ENCODE measurements at places on chromosomes 16 and 17.
A peak's percentile ranks its signal among the peaks of the same experiment; 100 is the strongest.

GRCh38 chr17:81020767-81021497, 14.0 kb upstream of the BAIAP2 start:
- DNase-seq, result no peak

DNA sequence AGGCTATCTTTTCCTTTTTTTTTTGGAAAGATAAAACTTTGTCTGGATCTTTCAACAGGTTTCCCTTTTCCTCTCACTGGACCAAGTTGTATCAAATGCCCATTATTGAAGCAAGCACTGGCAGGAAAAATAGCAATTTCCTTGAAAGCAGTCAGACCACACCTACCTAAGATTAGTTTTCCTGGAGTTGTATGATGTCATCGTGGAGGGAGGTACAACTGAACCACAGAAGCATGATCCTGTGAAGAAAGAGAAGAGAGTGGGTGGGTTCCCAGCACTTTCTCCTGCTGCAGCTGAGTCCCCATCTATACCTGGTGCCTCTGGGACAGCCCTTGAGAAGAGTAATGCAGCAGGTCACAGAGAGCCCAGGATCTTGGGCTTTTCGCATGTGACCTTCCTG, 63.6 kb upstream of the ERCC4 start:
- no peak for DNase-seq

- DNase-seq, result no peak
Measured at GRCh38 chr16:58338205-58338604, 43.4 kb upstream of the PRSS54 start.

- DNase-seq, result no peak
Measured at GRCh38 chr16:86874141-86874540, 295.8 kb downstream of the FOXL1 start.

- no peak for DNase-seq
Measured at GRCh38 chr17:33602981-33603380, 309.9 kb upstream of the ASIC2 start.

DNA sequence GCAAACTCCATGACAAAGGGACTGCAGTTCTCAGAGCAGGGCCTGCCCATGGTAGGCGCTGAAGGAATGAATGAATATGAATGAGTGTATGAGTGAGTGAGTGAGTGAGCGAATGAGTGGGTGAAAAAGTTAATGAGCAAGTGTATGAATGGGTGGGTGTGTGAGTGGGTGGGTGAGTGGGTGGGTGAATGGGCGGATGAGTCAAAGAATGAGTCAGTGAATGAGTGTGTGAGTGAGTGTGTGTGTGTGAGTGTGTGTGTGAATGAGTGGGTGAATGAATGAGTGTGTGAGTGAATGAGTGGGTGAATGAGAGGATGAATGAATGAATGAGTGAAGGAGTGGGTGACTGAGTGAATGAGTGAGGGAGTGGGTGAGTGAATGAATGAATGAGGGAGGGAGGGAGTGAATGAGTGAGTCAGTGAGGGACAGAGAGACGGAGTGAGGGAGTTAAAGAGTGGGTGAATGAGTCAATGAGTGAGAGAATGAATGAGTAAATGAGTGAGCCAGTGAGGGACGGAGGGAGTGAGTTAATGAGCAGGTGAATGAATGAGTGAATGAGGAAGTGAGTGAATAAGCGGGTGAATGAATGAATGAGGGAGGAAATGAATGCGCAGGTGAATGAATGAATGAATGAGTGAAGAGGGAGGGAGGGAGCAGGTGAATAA, 11.1 kb upstream of the CHMP6 start:
- DNase-seq, result peak; percentile 52

GRCh38 chr17:75587675-75588595, at the start of gene MYO15B:
Gene MYO15B (plus strand): TSS chr17:75587800. CDS start chr17:75588058, 258 bp downstream.
- peak; percentile 19 for DNase-seq

GRCh38 chr17:38435795-38436194, 7.5 kb downstream of the ARHGAP23 start:
- DNase-seq, result no peak

GRCh38 chr16:3112058-3112880, at the start of gene ZNF205:
Gene ZNF205 (plus strand): TSS chr16:3112586. CDS start chr16:3113431, 845 bp downstream.
- no peak for DNase-seq

- no peak for DNase-seq
Measured at GRCh38 chr17:57701124-57701523, 44.0 kb downstream of the CCDC182 start.

DNA sequence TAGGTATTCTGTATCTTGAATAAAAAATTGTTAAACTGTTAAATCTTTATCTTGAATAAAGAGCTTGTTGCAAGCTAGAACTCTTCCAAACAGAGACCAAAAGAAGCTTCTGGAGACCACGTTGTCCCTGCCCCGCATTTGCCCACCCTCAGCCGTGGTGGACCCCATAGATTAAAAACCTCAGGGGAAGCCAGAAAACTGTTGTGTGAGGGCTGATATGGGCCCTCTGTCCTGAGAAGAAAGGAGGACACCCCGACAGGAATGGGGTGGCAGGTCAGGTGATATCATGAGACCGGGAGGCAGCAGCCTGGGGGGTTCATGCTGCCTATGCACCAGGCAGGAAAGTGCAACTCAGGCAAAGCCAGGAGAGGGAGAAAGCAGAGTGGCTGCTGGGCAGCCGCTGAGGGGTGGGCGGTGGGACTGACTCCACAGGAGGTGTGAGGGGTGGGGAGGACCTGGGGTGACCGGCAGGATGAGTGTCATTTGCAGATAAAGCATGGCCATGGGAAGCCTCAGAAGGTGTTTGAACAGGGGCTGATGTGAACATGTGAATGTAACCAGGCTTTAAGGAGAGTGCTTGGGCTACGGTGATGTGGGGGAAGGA, 147.8 kb downstream of the IRF8 start:
- no peak for DNase-seq

- no peak for DNase-seq
Measured at GRCh38 chr16:9399573-9399972, 308.1 kb downstream of the HAPSTR1 start.

DNA sequence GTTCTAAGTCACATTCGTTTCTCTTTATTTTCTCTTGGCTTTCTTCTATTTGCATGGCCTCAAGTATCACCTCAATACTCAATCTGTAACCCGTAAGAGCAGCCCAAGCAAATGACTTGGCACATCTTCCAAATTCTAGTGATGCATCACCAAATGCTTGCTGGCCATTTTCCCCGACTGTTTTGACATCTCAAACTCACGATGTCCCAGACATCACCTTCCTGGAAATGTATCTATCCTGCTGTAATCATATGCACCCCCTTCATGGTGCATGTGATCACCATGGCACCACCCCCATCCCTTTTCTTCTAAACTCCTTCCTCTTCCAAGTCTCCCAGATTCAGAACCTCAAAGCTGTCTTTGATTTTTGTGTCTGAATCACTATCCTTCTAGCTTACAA, 24.0 kb upstream of the ABCA5 start:
- no peak for DNase-seq

DNA sequence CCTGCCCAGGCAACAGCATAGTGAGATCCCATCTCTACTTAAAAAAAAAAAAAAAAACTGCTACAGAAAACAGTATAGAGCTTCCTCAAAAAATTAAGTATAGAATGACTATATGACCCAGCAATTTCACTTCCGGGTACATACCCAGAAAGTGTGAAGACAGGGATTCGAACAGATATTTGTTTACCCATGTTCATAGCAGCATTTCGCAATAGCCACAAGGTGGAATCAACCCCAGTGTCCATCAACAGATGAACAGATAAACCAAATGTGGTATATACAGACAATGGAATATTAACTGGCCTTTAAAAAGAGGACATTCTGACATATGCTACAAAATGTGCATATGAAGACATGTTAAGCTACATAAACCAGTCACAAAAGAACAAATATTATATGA, 95.5 kb downstream of the CHD9NB start:
- no peak for DNase-seq

GRCh38 chr17:59289981-59290301, 41.5 kb upstream of the YPEL2 start:
- no peak for DNase-seq

GRCh38 chr17:1275205-1275961, 4.1 kb upstream of the TRARG1 start:
- no peak for DNase-seq

DNA sequence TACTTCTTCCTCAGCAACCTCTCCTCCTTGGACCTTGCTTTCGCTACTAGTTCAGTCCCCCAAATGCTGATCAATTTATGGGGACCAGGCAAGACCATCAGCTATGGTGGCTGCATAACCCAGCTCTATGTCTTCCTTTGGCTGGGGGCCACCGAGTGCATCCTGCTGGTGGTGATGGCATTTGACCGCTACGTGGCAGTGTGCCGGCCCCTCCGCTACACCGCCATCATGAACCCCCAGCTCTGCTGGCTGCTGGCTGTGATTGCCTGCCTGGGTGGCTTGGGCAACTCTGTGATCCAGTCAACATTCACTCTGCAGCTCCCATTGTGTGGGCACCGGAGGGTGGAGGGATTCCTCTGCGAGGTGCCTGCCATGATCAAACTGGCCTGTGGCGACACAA, 429 bp downstream of the OR2C1 start:
- no peak for DNase-seq

DNA sequence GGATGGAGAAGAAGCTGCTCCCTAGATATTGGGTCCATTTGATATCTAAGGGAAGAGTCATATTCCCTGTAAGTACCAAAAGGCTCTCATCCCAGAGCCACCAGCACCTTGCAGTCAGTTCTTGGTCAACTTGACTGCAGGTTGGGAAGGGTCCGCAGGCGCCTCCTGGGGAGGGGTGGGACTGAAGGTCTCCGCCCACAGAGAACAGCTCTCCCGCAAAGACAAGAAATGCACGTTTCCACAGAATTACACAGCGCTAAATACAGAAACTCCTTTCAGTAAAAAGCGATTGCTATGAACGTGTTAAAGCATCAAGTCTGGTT, 864 bp upstream of the CTCF start:
- no peak for DNase-seq

GRCh38 chr17:72421128-72422092, 300.6 kb downstream of the SOX9 start:
- no peak for DNase-seq

DNA sequence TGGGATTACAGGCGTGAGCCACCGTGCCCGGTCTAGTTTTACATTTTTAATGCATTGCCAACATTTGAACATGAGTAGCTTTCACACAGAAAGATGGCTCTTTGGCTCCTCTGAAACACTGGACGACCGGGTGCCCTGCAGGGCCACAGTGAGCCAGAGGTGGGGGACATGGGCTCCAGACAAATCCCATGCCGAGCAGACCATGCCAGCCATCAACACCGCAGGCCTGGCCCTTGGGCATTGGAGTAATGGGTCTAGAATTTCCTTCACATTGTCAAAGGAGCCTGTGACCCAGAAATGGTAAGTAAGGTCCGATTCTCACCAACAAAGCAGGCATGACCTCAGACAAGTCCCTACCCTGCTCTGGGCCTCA, 21.4 kb upstream of the MPRIP start:
- DNase-seq, result no peak

DNA sequence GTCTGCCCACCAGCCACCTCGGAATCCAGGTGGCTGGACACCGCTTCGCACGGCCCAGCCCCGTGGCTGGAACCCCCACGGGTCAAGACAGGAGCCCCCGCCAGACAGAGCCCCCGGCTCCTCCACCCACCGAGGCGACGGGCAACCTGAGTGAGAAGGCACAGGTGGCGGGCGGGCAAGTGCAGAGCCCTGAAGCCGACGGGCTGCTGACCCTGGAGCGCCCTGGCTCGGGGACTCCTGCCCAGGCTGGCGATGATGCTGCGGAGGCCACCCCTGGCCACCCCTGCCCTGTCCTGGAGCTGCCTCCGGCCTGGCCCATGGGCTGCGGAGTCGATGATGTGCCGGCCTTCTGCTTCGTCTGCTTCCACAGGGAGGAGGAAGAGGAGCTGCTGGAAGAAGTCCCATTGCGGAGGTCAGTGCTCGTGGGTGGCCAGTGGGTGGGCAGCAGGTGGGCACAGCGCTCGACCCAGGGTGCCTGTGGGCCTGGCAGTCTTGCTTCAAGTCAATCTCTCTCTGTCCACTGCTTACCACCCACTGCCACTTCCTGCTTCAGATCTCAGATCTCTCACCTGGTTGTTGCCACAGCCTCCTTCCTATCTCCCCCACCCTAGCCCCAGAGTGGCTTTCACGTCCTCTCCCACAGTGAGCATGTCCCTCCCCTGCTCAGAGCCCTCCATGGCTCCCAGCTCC, 33.1 kb upstream of the SBK1 start:
- no peak for DNase-seq

GRCh38 chr17:72734613-72735012, 357.9 kb downstream of the SLC39A11 start:
- DNase-seq, result no peak

- no peak for DNase-seq
Measured at GRCh38 chr16:88086571-88087516, 135.6 kb downstream of the BANP start.

DNA sequence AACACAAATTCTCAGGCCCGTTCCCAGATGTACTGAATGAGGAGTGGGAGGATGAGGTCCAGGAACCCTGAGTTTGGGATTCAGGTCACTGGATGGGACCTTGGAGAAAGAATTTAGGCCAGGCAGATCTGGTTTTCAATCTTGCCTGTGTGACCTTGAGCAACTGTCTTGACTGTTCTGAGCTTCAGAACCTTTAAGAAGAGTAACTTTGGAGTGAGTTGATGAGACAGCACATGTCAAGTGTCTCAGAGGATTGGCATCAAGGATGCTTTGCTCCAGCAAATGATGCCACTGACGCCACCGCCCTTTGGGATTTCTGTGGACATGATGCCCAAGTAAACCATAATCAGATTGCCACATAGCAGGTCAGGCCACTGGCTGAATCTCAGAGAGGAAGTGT, 56.2 kb upstream of the DNAJA2 start:
- no peak for DNase-seq

GRCh38 chr16:81547194-81547938, 102.8 kb downstream of the CMIP start:
- no peak for DNase-seq

DNA sequence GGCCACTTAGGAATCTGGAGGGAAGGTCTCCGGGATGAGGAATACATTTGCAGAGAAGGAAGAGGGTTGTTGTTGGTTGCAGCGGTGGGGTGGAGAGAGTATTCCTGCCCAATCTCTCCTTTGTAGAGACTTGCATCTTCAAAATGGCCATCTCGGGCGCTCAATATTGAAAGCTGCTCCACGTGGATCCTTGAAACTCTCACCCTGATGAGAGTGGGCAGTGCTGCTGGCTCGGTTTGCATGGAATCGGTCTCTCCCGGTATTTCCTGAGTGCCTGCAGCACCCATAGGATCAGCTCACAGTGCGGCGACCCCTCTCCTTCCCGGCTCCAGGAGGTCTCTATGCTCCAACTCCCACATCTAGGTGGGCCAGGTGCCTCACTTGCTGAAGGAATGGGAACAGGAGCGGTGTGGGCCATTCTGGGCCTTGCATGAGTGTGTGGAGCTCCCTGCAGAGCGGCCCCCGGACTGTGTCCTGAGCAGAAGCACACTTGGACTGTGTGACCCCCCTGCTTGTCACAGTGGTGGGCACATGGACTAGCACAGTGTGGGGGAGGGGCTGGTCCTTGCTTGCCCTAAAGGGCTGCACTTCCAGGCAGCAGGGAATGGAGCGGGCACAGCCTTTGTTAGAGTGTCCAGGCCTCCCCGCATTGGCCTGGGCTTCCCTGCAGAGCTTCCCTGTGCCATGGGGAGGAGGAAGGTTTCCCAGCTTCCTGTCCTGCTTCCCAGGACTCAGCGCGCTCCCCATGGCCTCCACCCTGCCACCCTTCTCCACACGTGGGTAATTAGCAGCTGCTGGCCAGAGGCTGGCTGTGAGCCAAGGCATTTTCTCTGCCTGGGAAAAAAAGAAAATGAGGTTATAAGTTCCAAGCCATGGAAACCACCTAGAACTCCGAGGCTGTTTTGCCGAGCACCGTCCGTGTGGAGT, 139.3 kb downstream of the IRF8 start:
- DNase-seq, result no peak

Measured in stimulated activated CD8-positive, alpha-beta memory T cell treated with anti-CD3 and anti-CD28 coated beads, Interleukin-4, amount 100 ng/mL, for 4 hours (primary cell).